ENCODE measurements at places on chromosomes 2 and 18. TPM values are rescaled to one million over a fixed set of nuclear protein-coding genes. Genes with fewer than 3 reads are reported as not detected.

NR4A2 gene
- total RNA-seq = 3.6 TPM

RGPD3 gene
- 0.33 TPM for total RNA-seq

COBLL1 gene
- total RNA-seq = 16.8 TPM

FKBP7 gene
- 30.3 TPM for total RNA-seq

TOGARAM2 gene
- under 0.01 TPM for total RNA-seq

OSR1 gene
- 0.73 TPM for total RNA-seq

TNP1 gene
- total RNA-seq = not detected

SERPINB11 gene
- total RNA-seq = not detected

CCBE1 gene
- not detected for total RNA-seq

KRCC1 gene
- 13.7 TPM for total RNA-seq

PJVK gene
- total RNA-seq = 1.8 TPM

EPHA4 gene
- 36.0 TPM for total RNA-seq

GPR55 gene
- total RNA-seq = not detected

ZNF2 gene
- total RNA-seq = 6.2 TPM

DCDC2C gene
- not detected for total RNA-seq

SRD5A2 gene
- total RNA-seq = not detected

BMP10 gene
- total RNA-seq = not detected

APOB gene
- not detected for total RNA-seq

BOD1L2 gene
- not detected for total RNA-seq

GEN1 gene
- total RNA-seq = 23.6 TPM

LIMS2 gene
- 1.7 TPM for total RNA-seq

GTF2A1L gene
- total RNA-seq = not detected

POTEI gene
- total RNA-seq = not detected

FZD7 gene
- total RNA-seq = 5.2 TPM

KLHL29 gene
- 15.6 TPM for total RNA-seq

ANTXR1 gene
- total RNA-seq = 86.8 TPM

ABCG8 gene
- total RNA-seq = not detected

TBR1 gene
- total RNA-seq = under 0.01 TPM

ARMC9 gene
- total RNA-seq = 91.2 TPM

GPD2 gene
- 157 TPM for total RNA-seq

FEV gene
- not detected for total RNA-seq

KIAA1328 gene
- total RNA-seq = 6.2 TPM

TGFA gene
- total RNA-seq = 0.15 TPM

HIBCH gene
- 23.3 TPM for total RNA-seq

CPO gene
- total RNA-seq = 0.34 TPM

KCNF1 gene
- not detected for total RNA-seq

GALR1 gene
- total RNA-seq = not detected

ADD2 gene
- total RNA-seq = 1.4 TPM

ERBB4 gene
- not detected for total RNA-seq

FAM210A gene
- 63.4 TPM for total RNA-seq

GLI2 gene
- under 0.01 TPM for total RNA-seq

ZNF396 gene
- total RNA-seq = 2.1 TPM

GPAT2 gene
- 4.5 TPM for total RNA-seq

ZSWIM2 gene
- not detected for total RNA-seq

TEX44 gene
- not detected for total RNA-seq

RGPD4 gene
- total RNA-seq = not detected
